ENCODE measurements at places on chromosomes 16 and 17.

GRCh38 chr17:79930877-79931816 is 91.9 kb upstream of the CBX4 start:
- DNase-seq = no peak

- DNase-seq = no peak
Observed at GRCh38 chr17:63361182-63361581, 84.9 kb downstream of the CYB561 start.

DNA sequence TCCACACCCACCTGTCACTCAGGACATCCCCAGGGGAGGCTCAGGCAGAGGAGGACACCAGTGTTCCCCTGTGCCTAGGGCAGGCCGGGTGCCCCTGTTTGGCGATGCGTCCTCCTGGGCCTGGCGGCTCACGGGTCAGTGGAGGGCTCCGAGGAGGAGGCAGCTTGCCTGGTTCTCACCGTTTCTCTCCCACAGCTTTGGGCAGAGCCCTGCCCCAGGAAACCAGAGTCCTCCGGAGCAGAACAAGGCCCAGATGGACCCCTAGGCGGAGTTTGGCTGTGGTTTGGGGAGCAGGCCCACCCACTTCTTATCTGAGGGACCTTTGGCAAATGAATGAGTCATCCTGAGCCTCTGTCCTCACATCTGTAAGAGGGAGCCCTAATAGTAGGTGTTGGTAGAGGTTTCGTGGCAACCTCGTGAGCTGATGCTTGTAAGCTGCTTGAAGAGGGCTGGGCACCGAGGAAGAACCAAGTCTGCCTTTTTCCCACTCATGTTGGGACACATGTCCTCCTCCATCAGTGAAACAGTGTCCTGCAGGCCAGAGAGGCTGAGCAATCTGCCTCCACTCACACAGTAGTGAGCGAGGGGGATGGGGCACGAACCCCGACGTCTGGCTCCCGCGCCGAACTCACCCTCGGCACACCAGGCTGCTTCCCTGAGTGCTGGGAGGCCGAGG is 247.0 kb upstream of the CIBAR2 start:
- DNase-seq = no peak

GRCh38 chr16:65319621-65320231 is 197.9 kb upstream of the CDH11 start:
- no peak for DNase-seq
